ENCODE measurements at places on chromosomes 7 and 10. TPM values are rescaled to one million over a fixed set of nuclear protein-coding genes. Genes with fewer than 3 reads are reported as not detected.

RELN gene
- 215 TPM for total RNA-seq

ZDHHC6 gene
- total RNA-seq: 50.9 TPM

DNA sequence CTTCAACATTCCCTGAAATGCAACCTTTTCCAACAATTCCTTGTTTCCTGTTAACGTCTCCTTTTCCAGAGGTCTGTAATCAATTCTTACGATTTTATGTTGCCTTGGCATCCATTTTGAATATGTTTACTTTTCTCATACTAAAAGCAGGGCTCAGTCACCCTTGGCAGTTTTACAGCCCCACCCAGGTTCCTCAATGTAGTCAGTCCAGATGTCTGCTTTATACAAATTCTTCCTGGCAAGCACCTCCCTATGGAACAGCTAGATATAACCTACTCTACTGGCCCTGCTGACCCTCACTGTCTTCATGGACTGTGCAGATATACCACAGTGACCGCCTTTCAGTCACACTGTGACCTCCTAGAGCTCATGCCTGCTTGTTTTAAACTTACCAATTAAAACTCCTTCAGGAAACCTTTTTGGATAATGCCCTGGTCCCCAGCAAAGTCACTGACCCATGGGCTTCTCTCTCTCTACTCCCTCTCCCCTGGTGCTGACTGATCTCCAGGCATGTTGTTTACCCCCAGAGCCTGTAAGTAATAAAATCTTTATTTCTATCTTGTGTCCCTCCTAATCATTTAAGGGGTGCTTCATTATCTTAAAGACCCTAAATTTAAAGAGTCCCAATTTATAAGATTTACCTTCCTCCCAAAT, 147.1 kb upstream of the STEAP1 start:
- H3K27ac ChIP-seq: no peak overlapping the region
- no peaks in the 10 kb centered on the region for H3K4me1 ChIP-seq
- H3K4me3 ChIP-seq: no peak overlapping the region
- no peaks in the 10 kb centered on the region for H3K36me3 ChIP-seq

- H3K27ac ChIP-seq: no peak overlapping the region
- H3K4me1 ChIP-seq: no peaks in the 10 kb centered on the region
- no peak overlapping the region for H3K4me3 ChIP-seq
- no peak for DNase-seq
- no peaks in the 10 kb centered on the region for H3K27me3 ChIP-seq
Measured at GRCh38 chr10:62560201-62560819, 186.1 kb downstream of the ZNF365 start.

DNA sequence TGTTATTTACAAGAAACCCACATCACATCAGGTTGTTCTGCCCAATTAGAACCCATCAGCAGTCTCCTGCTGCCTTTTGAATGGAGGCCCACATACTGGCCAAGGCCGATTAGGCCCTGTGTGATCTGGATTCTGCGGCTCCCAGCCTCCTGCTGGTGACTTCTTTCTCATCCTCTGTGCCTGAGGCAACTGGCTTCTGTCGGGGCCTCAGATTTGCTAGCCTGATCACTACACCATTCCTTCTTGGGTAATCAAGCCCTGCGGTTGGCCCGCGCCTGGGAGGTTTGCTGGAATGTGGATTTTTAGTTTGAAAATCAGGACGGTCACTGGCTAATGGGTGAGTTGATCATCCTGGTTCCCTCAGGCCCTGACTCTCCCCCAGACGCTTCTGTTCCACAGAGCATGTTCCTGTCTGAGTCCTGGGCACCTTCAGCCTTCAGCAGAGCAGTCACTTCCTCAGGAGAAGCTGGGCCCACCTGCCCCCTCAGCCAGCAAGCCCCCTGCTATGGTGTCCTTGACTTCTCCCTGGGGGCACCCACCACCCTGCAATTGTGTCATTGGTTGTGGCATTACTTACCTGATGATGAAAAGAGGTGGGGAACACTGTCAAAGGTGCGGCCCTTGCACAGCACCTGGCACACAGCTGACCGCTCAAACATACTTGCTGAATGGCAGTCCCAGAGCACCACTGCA, 207.6 kb downstream of the PHTF2 start:
- H3K27ac ChIP-seq: no peak overlapping the region
- H3K36me3 ChIP-seq: no peaks in the 10 kb centered on the region
- no peak overlapping the region for H3K4me3 ChIP-seq
- no peaks in the 10 kb centered on the region for H3K27me3 ChIP-seq

DNA sequence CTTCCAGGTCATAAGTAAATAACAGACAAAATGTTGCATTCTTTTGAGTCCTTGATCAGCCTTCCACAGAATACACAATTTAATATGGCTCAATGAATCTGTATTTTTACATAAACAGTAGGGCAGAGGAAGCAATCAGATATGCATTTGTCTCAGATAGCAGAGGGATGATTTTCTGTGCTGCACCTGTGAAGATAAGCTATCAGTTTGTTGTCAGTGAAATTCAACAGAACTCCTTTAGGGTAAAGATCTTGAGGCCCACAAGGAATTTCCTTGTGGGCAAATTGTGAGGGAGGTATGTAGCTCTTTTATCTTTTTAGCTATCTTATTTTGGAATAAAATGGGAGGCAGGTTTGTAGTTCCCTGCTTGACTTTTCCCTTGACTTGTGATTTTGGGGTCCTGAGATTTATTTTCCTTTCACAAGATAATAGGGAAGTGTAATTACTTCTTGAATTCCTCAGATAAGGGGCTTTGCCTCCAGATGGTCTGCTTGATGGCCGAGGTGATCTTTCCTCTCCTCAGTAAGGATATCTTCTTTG, 60.8 kb upstream of the CYP2C18 start:
- no peak for DNase-seq
- H3K27me3 ChIP-seq: no peaks in the 10 kb centered on the region
- H3K27ac ChIP-seq: no peak overlapping the region
- no peaks in the 10 kb centered on the region for H3K36me3 ChIP-seq

GRCh38 chr7:149867762-149868622, 5.8 kb upstream of the ATP6V0E2 start:
- H3K4me3 ChIP-seq: no peak overlapping the region
- peaks cover 10% of the 10 kb centered on the region for H3K4me1 ChIP-seq
- H3K27me3 ChIP-seq: no peaks in the 10 kb centered on the region
- H3K27ac ChIP-seq: no peak overlapping the region
- no peak for DNase-seq

- H3K27me3 ChIP-seq: no peaks in the 10 kb centered on the region
- no peaks in the 10 kb centered on the region for H3K36me3 ChIP-seq
- no peak overlapping the region for H3K27ac ChIP-seq
- no peak overlapping the region for H3K4me3 ChIP-seq
Measured at GRCh38 chr7:101676062-101676598, 47.0 kb upstream of the MYL10 start.

DNA sequence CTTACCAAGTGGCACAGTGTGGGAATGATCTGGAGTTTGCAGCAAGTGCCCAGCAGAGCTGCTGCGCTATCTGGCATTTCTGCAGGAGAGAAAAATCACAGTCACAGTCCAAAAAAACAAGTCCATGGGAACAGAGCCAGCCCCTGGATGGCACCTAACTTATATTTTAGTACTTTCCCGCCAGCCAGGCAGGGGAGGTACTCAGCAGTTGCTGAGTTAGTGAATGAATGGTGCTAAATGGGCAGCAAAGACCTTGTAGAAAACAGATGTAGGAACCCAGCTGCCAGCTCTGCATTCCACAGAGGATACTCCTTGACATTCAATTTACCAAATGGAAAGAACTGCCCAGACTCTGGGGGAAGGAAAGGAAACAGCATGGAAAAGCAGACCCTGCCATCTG, 54.5 kb downstream of the GSDME start:
- no peak for DNase-seq
- H3K36me3 ChIP-seq: no peaks in the 10 kb centered on the region
- H3K4me3 ChIP-seq: no peak overlapping the region
- H3K27me3 ChIP-seq: no peaks in the 10 kb centered on the region
- H3K27ac ChIP-seq: no peak overlapping the region
- peaks cover 27% of the 10 kb centered on the region for H3K4me1 ChIP-seq

- no peaks in the 10 kb centered on the region for H3K27me3 ChIP-seq
- H3K4me1 ChIP-seq: peaks cover 40% of the 10 kb centered on the region
- H3K27ac ChIP-seq: no peak overlapping the region
- H3K4me3 ChIP-seq: no peak overlapping the region
- H3K36me3 ChIP-seq: peaks cover 7% of the 10 kb centered on the region
Measured at GRCh38 chr7:116776046-116776445, 86.3 kb upstream of the CAPZA2 start.
